NCI-H1105 (cell line): ENCODE measurements at places on chromosomes 11 and 22.
A peak's percentile ranks its signal among the peaks of the same experiment; 100 is the strongest.

DNA sequence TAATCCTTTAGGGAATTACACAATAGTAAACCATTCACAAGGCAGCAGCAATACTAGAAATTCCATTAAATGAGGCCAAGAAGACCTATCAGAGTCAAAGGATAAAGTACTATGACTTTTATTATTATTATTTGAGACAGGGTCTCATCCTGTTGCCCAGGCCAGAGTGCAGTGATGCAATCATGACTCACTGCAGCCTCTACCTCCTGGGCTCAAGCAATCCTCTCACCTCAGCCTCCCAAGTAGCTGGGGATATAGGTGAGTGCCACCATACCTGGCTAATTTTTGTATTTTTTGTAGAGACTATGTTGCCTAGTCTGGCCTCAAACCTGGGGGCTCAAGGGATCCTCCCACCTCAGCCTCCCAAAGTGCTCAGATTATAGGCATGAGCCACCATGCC, 51.8 kb downstream of the TTC28 start:
- no peak for DNase-seq

DNA sequence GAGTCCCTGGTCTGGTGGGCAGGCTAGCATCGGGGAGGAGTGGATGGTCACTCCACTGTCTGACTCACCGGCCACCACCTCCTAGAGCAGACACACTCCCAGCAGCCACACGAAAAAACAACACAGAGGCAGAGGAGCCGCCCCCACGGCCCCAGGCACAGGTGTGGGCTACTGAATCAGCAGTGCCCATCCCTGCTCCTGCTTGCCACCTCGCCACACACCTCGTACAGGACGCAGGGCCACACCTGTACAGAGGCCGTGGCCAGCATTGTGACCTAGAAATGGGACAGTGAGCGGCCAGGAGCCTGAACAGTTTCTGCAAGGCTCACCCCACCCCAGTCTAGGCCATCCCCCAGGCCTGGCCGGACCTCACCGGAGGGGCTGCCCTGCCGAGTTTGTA, 14.0 kb downstream of the TRIM29 start:
- DNase-seq: no peak

GRCh38 chr22:28937206-28938025, 54.0 kb downstream of the ZNRF3 start:
- DNase-seq: no peak

DNA sequence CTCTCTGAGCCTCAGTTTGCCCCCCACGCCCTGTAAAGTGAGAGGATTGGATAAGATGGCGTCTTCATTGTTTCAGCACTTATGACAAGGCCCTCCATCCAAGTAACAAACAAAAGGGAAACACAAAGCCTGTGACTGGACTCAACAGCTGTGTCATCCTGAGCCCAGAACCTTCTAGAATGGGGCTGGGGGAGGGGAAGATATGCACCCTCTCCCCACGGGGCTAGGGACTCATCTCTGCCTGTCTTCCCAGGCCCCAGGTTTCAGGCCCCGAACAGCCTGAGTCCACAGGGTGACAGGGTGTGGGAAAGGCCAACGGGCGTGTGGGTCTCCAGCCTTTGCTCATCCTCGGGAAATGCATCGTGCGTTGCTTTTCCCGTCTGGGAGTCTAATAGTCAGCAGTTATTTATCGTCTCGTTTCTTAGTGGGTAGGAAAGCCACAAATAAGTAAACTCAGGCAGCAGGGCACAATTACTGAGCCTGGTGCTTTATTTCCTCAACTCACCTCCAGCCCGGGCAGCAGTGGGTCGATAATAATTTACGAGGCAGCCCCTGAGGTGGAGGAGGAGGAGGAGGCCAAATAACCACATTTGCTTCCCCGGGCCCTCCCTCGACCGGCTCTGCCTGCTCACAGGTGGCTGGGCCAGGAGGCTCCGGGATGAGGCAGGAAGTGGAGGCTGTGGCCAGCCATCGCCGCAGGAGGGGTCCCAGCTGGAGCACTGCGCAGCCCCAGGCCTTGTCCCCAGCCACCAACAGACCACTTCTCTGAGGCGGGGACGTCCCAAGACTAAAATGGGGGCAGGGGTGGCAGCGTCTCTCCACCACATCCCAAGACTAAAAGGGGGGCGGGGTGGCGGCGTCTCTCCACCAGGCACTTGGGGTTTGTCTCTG, 54.4 kb downstream of the FLRT1 start:
- DNase-seq: no peak

GRCh38 chr11:9005087-9005486, 1.3 kb upstream of the NRIP3 start:
- no peak for DNase-seq

GRCh38 chr11:85475660-85476517, 151.3 kb downstream of the DLG2 start:
- no peak for DNase-seq

GRCh38 chr11:74069146-74070046, 60.5 kb upstream of the UCP3 start:
- DNase-seq: no peak

DNA sequence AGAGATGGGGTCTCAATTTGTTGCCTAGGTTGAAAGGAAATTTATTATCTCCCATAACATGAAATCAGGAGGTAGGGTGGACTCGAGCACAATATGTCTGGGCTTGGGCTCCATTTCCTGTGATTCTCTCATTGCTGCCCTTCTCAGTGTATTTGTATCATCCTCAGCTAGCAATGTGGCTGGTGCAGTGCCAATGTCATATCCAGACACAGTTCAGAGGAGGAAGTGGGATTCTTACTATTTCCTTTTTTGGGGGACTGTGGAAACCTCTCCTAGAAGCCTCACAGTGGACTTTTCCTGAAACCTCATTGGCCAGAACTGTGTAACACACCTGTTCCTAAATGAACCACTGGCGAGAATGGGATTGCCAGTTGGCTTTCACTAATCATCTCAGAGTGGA, 21.0 kb upstream of the SWAP70 start:
- DNase-seq: no peak

DNA sequence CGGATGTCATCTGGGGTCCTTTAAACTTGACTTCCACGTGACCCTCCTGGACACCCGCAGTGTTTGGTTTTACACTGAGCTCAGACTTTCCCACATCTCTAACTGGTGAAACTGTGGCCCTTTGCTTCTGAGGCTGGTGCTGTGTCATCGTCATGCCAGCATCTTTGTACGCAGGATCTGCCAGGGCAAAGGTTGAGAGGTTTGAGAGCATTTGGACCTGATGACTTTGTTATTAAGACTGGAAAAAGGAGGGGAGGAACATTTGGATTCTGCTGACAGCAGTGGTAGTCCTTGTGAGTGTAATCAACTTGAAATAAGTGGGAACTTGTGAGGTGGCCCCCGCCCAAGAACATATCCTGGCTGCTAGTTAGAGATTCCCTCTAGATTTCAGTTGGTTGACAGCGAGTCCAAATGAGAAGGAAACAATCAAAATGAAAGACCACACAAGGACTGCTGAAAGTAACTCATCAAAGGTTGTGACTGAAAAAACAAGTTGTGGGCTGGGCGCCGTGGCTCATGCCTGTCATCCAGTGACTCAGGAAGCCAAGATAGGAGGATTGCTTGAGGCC, 102.5 kb downstream of the KIAA1671 start:
- DNase-seq: no peak

- no peak for DNase-seq
Observed at GRCh38 chr11:108338750-108339149, 115.9 kb downstream of the ATM start.

GRCh38 chr11:130431331-130431773, 2.9 kb upstream of the ADAMTS8 start:
- DNase-seq: peak; percentile 80

- no peak for DNase-seq
Observed at GRCh38 chr11:75024068-75024449, 35.3 kb downstream of the NEU3 start.

DNA sequence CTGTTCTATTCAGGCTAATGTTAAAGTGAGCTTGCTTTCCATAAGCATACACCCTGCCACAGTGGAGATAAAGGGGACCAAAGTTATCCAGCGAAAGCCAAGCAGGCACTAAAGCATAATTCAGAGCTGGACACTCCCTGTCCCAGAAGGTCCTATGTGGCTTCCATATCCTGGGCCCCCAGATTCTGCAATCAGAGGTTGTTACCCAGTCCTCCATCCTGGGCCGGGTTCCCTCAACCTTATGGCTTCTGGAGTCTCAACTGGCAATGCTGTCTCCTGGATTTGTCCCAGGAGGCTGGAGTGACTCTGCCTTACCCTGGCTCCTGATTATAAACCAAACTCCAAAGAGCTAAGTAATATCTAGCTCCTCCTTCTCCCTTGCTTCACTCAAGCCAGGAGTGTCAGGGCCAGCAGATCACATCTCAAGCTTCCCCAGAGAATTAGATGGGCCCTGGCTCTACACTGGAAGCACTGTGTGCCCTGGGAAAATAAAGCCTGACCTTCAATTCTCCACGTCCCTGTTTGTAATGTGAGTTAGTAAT, 14.0 kb upstream of the SMIM35 start:
- DNase-seq: no peak

DNA sequence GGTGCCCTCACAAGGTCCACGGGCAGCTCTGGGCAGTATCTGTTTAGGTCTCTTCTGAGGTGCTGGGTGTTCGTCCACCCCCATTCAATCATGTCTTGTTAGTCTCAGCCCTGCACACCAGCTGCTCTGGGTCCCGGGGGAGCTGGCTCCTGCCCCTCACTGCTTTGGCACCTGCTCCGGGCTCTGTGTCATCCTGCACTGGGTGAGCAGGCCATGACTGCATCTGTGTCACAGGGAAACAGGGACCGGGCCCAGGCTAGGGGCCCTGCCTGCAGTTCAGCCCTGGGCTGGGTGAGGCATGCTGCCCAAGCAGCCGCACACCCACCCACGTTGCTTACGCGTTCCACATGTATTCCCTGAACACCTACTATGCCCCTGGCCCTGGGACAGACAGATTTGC, 43.9 kb downstream of the ELFN2 start:
- DNase-seq: no peak

DNA sequence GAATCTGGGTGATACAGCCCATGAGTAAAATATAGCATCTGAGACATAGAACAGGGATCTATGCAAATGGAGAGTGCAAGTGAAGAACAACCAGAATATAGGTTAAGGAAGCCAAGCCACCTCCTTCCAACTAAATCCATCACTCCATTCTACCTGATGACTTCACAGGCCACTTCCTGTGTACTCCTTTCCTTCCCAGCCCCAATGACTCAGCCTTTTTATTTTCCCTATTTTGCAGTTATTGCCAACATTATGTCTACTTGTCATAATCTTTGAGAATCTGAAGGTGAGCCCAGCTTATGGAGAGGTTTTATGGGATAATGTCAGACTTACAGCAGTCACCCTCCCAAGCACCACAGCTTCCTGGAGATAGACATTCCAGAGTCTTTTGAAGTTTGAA, 1.4 kb upstream of the OR52M1 start:
- DNase-seq: no peak

DNA sequence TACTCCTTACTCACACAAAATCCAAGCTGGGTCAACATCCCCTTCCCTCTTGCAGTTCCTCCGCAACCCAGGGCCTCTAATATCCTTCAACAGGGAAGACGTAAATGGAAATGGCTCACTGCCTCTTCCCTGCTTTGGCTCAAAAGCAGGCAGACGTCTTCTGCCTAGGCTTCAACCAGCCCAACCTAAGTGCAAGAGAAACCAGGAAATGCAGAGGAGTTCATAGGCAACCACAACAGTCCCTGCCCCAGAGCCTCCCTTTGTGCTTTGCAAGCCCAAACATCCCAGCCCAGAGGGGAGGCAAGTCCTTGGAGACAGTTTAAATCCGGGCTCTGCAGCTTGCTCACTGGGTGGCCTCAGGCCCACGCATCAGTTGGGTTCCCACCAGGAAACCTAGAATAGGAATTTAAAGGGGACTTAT, 33.3 kb downstream of the CD6 start:
- DNase-seq: no peak

GRCh38 chr11:129372609-129373488, 2.8 kb upstream of the BARX2 start:
- DNase-seq: no peak

DNA sequence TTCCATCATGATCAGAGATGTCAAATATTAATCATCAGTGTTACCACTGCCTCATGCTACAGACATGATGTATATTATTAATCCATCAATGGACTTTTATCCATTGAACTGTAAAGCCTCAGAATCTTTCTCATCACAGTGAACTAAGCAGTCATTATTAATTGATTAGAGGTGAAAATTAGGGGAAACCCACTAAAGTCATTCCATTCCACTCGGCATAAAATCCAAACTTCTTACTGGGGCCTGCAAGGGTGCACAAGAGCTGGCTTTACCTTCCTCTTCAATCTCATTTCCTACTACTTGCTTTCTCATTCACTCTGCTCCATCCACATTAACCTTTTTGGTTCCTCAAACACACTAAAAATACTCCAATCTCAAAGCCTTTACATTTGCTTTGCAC, 7.9 kb upstream of the CD44 start:
- DNase-seq: no peak

DNA sequence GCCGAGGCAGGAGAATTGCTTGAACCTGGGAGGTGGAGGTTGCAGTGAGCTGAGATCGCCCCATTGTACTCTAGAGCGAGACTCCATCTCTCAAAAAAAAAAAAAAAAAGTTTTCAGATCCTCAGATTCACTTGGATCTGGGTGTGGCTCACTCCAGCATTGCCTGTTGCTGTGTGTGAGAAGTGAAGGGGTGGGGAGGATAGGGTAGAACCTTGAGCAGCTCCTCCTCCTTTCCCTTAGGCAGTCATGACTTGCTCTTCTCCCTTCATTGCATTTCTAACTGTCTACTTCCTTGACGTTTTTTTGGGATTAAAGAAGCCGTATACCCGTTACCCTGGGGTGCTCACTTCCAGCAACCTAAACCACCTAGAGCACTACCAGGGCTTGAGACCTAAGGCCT, 63.1 kb upstream of the YWHAH start:
- no peak for DNase-seq

GRCh38 chr11:44496391-44496790, 69.1 kb upstream of the CD82 start:
- no peak for DNase-seq

DNA sequence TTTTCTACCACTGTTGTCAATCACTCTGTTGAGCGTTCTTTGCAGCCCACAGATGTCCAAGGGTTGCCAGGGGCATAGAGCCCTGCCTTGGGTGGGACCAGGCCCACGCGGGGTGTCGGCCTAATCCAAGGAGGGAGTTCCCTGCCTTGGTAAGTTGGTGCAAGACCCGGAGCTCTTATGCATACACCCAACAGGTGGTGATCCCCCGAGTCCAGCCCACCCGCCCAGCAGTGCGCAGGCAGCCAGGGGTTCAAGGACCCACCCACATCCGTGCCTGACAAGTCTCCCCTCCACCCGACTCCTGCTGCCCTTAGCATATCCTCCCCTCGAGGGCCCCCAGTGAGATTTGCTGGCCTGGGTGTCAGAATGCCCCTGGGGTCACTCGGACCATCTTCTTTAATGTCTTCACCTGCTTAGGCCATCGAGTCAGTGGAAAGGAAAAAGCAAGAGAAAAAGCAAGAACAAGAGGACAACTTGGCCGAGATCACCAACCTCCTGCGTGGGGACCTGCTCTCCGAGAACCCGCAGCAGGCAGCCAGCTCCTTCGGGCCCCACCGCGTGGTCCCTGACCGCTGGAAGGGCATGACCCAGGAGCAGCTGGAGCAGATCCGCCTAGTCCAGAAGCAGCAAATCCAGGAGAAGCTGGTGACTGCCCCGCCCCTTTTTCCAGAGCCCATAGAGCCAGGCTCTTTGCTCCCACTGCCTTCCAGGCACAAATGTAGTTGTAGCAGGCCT, 12.2 kb downstream of the RIBC2 start:
- no peak for DNase-seq

GRCh38 chr11:2250485-2250884, 19.9 kb downstream of the ASCL2 start:
- no peak for DNase-seq

GRCh38 chr11:77375107-77375506, 73.6 kb upstream of the GDPD4 start:
- DNase-seq: no peak
